ENCODE measurements at places on chromosomes 12 and 14.

GRCh38 chr14:104929268-104930230, 4.9 kb downstream of the PLD4 start:
- DNase-seq: no peak

DNA sequence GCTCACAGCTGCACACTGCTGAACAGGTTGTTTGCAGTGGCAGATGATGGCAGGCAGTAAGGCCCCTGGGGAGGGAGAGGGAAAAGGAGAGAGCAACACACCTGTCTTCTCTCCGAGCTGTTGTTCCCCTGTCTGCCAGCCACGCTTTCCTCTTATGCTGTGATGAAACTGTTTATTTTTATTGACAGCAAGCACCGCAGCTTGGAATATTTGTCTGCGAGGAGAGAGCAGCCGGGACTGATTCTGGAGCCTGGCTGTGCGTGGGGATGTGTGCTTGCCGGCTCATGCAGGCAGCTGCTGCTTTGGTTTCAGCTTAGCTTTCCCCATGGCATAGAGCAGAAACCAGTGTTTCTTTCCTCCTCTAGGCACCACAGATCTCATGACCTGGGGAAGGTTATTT, 58.7 kb upstream of the KCNA5 start:
- DNase-seq: no peak

GRCh38 chr12:112615196-112615595, 176.4 kb upstream of the RPH3A start:
- no peak for DNase-seq

GRCh38 chr12:23495472-23495871, 454.0 kb downstream of the SOX5 start:
- no peak for DNase-seq

GRCh38 chr12:10088955-10089900, 9.6 kb downstream of the CLEC1A start:
- DNase-seq: no peak

DNA sequence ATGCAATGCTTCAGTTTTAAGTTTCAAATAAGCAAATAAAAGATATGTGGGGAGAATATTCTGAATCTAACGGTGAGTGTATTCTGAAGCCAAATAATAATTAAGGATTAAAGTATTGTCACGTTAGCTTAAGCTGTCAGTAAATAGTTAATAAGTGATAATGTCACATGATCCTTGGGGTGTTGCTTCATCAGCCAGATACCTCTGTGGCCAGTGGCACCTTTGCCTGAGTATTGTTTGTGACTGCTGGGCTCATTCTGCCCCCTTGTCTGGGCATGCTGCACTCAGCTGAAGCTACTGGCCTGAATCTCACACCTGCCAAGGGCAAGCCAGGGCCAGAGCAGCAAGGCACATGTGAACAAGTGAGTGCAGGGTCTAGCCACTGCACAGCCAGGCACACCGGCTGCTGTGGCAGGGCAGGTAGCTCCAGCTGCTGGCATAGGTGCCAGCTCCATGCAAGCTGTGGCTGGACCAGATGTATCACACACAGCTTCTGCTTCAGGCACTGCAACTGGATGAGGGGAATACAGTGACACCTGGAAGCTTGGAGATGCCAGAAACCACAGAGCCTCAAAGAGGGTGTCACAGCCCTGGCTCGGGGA, 739.7 kb downstream of the SLC6A15 start:
- DNase-seq: no peak

GRCh38 chr12:59620326-59620725, 24.5 kb downstream of the SLC16A7 start:
- DNase-seq: no peak

GRCh38 chr12:76288218-76288617, 60.0 kb downstream of the BBS10 start:
- DNase-seq: no peak

DNA sequence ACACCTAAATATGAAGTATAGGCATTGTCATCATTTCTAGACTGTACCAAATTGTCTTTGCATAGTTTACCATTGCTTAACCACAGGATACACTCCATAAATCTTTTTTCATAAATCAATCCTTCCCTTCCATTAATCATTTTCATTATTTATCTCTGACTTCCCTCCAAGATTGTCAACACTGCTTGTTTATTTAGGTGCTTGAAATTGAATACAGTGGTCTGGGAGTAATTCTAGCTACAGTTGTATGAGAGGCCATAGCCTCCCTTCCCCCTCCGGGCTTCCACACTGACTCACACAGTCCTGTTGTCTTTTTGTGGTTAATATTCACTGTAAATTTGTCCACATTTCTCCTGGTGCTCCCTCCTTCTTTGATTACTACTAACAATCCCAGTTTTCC, 114.2 kb upstream of the ARID2 start:
- no peak for DNase-seq

DNA sequence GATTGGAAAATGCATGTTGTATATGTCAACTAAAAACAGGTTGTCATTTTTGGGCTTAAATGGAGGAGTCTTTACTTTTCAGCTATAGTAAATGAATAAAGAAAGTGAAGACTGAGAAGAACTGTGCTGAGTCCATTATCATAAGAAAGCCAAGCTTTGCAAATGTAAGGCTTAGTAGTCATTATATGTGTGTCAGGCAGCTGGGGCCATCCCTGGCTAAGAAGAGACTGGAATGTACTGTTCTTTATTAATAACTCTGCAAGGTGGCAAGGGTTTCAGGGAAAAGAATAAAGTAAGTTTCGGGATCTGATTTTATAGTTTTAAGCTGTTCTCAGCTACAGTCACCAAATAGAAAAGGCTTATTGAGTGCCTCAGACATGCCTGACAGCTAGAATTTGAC, 48.7 kb downstream of the SRGAP1 start:
- no peak for DNase-seq

- no peak for DNase-seq
Measured at GRCh38 chr14:93914278-93914677, 12.9 kb upstream of the FAM181A start.

DNA sequence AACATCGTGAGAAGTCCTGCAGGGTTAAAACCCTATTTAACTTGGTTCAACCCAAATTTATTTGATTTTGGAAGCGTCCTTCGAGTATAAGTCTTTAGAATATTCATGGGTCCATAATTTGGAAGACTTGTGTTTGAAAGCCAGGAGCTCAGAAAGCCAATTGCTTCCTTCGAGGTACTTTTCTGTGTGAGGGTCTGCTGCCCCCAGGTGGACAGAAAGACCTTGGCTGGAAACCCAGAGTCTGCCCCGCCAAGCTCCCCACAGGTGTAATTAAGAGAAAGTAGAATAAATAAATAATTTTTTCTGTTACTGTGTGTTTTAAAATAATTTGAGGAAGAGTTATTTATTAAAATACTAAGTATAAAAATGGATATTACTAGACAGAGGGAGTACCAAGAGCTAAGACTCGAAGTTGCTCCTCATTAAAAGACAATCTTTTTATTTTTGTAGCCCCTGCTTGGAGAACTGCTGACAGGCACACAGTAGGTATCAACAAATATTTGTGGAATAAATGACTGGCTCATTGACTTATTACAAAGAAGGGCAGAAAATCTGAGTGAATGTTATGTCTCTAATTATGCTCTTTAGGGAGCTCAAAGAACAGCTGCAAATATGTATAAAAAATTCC, 105.8 kb downstream of the PAH start:
- DNase-seq: no peak

DNA sequence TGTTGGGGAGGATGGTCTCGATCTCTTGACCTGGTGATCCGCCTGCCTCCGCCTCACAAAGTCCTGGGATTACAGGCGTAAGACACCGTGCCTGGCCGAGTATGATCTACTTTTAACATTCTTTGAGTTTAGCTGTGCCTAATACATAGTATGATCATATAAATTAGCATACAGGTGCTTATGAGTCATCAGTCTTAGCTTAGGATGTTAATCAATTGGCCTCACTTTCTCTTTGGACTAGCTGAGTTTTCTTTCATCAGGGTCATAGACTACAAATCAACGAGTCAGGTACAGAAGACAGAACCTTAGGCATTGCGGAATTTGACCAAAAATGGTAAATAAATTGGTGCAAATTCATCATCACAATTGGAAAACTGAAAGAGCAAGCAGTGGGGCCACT, 2.2 kb downstream of the SLC25A21 start:
- DNase-seq: no peak

- no peak for DNase-seq
Measured at GRCh38 chr14:82180139-82180538, 646.5 kb upstream of the SEL1L start.

DNA sequence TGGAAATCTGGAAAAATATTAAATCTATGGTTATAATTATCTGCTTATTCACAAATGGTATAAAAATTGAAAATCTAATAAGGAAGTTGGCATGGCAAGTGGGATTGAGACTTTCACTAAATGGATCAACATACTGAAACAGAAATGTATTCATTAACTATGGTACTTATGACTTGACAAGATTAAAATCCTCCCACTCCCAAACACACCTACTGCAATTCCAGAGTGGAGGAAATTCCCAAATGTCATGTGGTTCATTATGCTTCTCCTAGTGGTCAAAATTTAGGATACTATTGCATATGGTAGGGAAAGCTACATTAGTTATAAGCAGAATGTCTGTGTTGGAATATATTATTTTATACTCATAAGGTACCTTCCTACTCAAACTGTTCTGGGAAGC, 265.3 kb upstream of the PRICKLE1 start:
- DNase-seq: no peak

DNA sequence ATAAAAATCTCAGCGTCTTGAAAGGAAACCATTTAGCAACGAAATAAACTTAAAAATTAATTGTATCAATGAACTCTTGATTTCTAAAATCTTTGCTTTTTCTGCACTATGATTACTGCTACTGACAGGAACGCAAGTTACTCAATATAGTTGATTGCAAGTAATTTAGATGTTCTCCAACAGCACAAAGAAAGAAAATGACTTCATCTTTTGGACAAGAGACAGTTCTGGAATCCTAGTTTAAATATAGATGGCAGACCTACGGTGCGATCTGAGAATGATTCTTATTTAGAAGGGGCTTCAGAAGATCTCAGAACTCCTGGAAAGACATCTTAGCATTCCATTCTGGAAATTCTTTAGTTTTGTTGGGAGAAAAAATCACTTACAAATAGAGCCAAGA, 1.4 kb upstream of the SUDS3 start:
- no peak for DNase-seq

DNA sequence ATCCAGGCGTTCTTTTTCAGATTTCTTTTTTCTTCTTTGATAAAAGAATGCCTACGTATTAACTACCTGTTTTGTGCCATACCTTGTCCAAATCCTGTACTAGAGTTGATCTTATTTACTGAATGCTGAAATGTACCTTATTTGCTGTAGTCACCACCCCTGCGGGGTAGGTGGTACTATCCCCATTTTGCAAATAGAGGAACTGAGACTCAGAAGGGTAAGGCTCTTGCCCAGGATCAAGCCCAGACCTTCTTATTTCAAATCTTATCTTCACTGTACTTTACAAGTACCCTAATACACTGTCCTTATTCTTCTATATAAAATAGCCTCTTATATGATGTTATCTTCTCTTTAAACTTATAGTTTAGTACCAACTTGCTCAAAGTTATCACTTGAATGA, 206.5 kb downstream of the SLC41A2 start:
- no peak for DNase-seq

- DNase-seq: no peak
Measured at GRCh38 chr12:113064395-113065125, 8.0 kb downstream of the DTX1 start.

DNA sequence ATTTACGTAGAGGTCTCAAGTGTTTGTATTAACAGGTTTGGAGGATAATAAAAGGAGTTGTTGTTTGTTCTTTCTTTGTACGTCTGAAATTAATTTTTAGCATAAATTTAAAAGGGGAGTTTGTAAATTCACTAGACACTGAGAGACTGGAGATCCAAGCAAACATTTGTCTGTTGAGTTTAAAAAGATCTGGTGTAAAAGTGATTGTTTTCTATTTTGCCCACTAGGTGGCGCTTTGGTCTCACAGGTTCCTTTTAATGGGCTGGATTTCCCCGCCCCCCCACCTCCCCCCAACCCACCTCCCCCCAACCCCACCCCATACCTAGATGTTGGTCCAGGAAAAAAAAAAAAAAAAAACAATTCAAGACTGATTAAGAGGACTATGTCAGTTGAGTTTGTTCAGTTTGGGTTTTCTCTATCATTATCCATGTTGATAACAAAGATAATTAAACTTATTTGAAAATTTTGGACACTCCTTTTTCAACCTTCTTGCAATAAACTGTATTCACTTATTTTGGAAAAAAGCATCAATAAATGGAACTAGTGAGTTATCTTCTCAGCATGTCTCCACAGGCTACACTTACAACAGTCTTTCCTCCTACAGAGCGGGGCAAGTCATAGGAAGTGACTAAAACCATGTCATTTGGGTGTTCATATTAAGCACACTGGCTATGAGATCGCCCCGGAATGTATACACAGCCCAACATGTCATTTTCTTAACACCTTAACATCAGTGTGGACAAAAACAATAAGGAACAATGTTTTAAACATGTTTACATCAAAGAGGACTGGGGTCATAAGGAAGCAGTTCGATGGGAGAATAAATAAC, 841.1 kb downstream of the NRXN3 start:
- DNase-seq: no peak

- DNase-seq: no peak
Measured at GRCh38 chr14:100710826-100711462, 15.7 kb upstream of the DLK1 start.

Measured in stimulated activated CD4-positive, alpha-beta T cell treated with anti-CD3 and anti-CD28 coated beads, TNF-alpha, amount 100 ng/mL, for 4 hours (primary cell).